ENCODE measurements at places on chromosomes 5 and 9.

- ATAC-seq = no peak
Measured at GRCh38 chr9:86519066-86519615, 164.9 kb upstream of the TUT7 start.

DNA sequence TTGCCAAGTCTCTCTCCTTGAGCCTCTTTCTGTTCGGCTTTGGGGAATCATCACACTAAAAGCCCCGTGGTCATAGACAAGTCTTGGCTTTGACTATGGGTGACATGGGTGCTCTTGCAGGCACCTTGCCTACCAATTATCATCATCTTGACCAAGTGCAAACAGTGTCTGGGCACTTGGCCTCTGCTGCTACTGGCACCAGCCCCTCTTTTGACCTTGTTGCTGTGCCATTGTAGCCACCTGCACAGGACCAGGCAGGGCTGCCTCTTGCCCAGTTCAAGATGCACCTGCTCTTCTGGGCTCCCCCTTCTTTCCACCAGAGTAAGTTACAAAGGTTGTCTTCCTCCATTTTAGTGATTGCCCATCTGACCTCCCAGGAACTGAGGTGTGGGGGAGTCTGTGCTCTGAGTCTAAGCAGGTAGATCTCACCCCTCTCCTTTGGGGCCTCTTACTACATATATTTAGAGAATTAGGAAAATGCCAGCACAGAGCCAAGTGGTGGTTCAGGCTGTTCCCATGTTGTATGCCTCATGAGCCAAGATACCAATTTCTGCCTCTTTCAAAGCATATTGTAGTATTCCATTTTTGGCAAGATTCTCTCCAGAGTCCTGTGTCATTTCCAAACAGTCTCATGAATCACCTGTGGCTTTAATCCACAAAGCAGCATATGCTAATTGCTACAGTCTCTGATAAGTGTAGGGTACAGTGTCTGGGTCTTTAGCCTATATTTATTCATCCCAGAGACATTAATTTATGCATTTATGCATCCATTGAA, 142.9 kb upstream of the DAP start:
- no peak for ATAC-seq

DNA sequence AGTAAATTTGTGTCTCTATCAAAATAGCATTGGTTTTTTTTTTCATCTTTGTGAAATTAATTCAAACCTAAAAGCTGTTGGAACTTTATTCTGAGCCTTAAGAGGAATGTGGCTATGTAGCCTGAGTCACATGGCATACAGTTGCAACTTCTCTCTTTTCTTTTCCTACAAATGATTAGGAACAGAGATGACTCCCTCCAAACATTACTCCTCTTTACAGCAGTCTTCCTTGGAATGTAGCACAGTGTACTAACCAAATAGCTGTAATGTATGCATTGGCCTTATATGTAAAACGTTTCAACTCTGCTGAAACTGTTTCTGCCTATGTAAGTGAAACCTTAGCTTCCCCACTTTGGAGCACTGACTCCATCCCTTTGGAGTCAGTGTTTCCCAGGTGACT, 100.9 kb upstream of the MAP1B start:
- ATAC-seq = no peak

- no peak for ATAC-seq
Measured at GRCh38 chr5:125597338-125597737, 825.9 kb upstream of the GRAMD2B start.

- ATAC-seq = peak; percentile 7
Measured at GRCh38 chr5:140633021-140633471, at the start of gene CD14. Gene CD14 (minus strand): TSS chr5:140633175. CDS start chr5:140633071, 104 bp downstream.

- no peak for ATAC-seq
Measured at GRCh38 chr5:57650360-57651069, 167.9 kb upstream of the ACTBL2 start.

- no peak for ATAC-seq
Measured at GRCh38 chr9:98284754-98285153, 29.3 kb upstream of the TBC1D2 start.

DNA sequence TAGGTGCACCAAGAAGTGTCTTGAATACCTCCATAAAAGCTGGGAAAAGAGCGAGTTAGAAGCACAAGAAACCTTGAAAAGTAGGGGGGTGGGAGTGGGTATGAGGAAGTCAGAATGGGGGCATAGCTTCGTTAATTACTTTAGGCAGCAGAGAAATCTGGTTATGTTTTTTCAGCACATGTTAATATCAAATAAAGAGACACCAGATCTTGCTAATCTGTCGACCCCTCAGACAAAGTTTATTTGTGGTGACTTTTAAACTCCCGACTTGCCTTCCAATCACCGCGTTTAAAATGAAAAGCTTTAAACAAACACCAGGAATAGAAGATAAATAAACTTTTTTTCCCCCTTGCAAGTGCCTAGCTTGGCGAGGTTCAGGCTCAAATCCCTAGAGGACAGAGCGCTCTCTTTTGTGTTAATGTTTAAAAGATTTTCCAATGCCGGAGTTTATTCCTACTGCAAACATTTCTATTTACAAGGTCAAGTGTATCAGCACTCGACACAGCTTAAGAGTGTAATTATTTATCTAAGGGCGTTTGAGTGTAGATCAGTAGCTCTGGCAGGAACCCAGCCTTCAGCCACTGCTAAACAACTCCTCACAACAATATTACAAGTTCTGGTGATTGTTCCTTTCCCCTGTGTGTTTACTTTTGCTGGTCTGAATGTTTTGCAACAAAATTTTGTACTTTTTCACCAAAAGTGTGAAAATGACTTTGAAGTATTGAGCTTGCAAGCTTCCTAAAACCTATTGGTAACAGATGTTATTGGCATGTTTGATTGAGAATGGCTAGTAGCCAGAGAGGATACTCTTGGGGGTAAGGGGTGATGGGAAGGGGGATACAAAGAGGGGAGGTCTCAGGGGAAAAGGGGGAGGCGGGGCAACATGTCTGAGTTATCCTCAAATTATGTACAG, 3.8 kb downstream of the GAS1 start:
- ATAC-seq = no peak

GRCh38 chr5:144189800-144190429, 19.2 kb downstream of the KCTD16 start:
- peak; percentile 84 for ATAC-seq

- ATAC-seq = no peak
Measured at GRCh38 chr9:111961009-111961408, 64.4 kb downstream of the UGCG start.

DNA sequence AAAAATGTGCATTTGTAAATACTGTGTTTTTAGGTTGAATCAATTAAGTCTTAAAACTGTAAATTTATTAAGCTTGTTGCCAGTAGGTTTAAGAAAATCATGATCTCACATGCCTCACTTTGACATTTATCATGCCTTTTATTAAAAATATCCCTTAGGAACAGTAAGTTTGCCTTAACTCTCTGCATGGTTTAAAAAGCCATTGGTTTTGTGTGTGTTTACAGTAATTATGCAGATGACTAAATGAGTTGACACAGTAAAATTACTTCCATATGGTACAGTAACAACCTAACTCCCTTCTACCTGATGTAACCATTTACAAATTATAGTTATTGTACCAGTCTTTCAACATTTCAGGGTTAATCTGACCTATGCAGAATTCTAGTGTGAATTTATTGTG, 6.5 kb downstream of the RPS6 start:
- no peak for ATAC-seq

DNA sequence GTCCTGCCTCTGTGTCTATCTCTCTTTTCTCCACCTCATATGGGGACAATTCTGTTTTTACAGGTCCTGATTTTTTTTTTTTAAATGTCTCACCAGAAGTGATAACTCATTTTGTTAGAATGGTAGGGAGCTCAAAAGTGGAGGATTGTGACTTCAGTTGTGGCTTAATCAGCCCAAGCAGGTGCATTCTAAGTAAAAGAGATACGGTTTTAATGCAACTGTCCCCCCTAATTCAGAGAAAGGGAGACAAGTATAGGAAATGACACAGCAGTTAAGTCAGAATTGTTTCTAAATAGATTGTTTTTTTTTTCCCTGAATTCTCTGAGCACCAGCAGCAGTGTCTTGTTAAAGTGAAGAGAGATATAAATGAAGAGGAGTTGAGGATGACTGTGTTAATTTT, 24.5 kb downstream of the MAST4 start:
- no peak for ATAC-seq

- no peak for ATAC-seq
Measured at GRCh38 chr5:64269164-64269563, 103.5 kb downstream of the RNF180 start.

DNA sequence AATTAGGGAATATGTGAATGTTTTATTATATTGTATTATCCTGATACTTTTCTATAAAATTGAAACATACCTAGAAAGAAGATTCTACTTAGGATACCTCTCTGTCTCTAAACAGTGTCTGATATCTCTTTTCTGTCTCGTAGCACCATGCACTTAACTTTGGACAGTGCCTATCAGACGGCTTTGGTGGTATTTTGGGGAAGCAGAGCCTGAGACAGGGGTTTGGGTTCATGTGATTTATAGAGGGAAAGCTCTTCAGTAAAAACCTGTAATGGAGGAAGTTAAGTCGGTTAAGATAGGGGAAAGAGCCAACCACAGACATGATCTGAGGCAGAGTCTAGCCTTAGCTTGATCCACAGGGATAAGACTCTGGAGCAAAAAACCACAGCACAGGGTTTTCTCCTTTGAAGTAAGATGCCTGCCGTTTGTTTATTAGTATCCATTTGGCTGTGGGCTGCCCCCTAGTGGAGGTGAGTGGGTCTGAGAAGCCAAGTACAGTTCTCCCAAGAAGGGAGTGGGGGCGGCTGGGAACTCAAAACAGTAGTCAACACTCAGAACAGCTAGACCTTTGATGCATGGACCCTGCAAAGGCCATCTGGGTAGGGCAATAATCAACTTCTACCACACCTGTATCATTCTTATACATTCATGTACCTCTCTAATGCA, 141.2 kb upstream of the ASTN2 start:
- no peak for ATAC-seq

DNA sequence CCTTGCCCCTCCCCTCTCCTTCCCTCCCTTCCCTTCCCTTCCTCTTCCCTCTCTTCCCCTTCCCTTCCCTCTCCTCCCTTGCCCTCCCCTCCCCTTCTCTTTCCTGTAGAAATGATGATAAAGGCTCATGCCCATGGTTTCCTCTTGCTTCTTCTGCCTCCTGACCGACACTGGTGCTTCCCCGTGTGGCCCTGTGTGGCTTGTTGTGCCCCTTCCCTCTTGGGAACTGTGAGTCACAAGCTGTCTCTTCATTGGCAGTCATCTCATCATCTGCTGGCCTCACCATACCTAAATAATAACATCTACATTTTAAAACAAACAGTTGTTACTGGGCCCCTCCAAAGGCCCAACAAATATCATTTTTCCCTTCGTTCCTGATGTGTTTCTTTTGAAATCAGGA, 11.7 kb upstream of the CARNMT1 start:
- ATAC-seq = no peak

DNA sequence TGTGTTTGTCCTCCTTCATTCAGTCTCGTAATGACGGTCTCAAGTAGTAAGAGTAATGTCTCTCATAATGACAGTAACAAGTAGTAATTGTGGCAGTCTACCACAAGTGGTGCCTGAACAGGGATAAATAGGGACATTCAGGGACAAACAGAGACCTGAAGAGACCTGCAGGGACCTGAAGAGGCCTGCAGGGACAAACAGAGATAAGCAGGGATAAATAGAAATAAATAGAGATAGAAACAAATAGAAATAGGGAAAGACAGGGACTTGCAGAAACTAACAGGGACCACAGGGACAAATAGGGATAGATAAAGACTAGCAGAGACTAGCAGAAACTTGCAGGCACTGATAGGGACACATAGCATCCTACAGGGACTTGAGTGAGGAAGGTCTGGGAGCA, 7.9 kb downstream of the UGT3A2 start:
- no peak for ATAC-seq

GRCh38 chr9:87270848-87271234, 226.8 kb upstream of the DAPK1 start:
- ATAC-seq = no peak

DNA sequence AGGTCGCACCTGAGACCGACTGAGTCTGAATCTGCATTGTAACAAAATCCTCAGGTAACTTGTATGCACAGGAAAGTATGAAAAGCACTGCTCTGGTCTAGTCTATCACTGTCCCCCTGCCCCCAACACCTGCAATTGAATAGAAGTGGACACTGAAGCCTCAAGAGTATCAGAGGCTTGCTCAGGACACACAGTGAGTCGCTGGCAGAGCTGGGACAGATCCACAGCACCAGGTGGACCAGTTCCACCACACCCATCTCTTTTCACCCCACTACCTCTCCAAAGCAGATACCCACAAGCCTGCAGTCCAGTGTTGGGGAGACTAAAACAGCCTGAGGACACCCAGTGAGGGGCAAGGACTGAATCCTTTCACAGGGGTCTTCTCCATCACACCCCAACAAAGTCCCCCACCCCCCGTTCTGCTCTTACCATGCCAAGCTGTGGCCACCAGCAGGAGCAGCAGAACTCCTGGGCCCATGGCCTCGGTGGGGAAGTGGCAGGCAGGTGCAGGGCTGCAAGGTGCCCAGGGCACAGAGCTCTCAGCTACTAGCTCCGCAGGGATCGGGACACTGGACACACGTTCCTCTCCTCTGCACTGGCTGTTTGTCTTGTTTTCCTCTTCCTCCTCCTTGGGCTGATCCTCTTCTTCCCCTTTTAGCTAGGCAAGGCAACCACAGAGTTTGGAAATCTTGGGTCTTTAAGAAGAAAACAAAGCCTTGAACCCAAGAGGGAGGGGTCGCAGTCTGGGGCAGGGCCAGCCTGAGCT, at the start of gene CSF1R:
Gene CSF1R (minus strand): TSS at position 605 of the 766 bp plus-strand sequence. CDS start 127 bp downstream, at position 478.
- ATAC-seq = no peak

DNA sequence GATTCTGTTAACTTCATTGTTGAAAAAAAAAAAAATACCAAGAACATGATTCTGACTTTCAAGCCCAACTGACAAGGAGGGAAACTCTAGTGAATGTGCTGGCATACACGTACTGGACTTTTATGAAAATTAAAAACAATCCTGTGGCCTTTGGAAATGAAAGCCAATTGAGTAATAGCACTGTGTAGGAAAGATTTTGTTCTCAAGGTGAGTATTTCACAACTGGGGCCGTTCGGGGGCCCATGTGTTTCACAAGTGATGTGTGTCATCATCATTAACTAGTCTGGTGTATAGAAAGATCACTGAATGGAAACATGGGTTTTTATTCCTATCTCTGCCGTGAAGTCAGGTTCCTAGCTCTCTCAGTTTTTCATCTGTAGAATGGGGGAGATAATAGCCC, 605.0 kb upstream of the CLINT1 start:
- ATAC-seq = no peak

DNA sequence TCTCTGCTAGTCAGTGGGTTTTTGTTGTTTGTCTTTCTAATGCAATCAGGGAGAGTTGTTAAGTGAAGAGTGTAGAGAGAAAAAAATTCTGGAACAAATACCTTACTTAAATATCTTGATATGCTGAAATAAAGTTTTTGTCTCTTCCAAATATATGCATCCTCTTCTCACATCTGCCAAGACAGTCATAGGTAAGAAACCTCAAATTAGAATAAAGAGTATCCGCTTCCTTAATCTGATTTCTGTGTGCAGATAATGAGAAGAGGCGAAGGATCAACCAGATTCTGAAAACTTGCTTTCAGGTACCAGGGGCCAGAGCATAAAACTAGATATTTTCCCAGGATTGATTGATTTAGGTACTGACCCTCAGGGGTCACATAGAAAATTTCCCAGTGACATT, 11.3 kb upstream of the IL6ST start:
- peak; percentile 44 for ATAC-seq

Measured in activated CD4-positive, CD25-positive, alpha-beta regulatory T cell treated with anti-CD3 and anti-CD28 coated beads, Interleukin-2, amount 50 U/mL, for 24 hours (primary cell).